Body of pancreas (tissue), 4 donors: ENCODE measurements at places on chromosomes 16 and 17.

DNA sequence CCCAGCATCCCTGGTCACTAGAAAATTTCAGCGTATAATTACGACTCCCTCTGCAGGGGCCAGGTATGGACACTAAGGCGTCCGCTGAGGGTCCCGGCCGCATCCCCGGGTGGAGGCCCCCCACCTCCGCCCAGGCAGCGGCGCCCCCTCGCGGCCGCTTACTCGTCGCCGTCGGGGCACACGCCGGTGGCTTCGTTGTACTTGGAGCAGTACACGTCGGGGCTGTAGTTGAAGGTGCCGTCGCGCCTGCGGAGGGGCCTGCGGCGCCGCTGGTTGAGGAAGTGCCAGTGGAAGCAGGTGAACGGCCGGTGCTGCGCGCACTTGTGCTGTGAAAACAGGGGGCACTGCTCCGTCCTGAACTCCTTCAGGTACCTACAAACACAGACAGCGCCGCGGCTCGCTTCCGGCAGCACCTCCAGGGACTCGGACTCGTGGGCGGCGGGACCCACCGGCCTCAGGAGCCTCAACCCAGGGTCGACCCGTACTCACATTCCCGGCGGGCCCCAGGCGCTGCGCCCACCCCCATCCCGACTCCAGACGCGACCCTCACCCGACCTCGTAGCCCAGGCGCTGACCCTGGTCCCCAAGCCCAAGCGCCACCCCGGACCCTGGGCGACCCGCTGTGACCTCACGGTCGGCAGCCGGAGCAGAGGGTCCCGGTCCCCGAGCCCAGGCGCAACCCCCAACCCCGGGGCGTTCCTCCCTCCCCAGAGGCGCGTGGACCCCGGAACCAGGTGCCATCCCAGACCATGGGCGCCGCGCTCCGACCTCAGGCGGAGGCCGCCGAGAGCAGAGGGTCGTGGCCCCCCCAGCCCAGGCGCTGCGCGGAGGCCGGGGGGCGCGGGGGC lies 596 bp downstream of the UNKL start:
- peak overlapping the region; percentile 80 for H3K27ac ChIP-seq
- H3K4me1 ChIP-seq = peaks cover 30% of the 10 kb centered on the region
- H3K4me3 ChIP-seq = peak overlapping the region; percentile 96
- H3K36me3 ChIP-seq = no peaks in the 10 kb centered on the region
- DNase-seq = peak; percentile 52

DNA sequence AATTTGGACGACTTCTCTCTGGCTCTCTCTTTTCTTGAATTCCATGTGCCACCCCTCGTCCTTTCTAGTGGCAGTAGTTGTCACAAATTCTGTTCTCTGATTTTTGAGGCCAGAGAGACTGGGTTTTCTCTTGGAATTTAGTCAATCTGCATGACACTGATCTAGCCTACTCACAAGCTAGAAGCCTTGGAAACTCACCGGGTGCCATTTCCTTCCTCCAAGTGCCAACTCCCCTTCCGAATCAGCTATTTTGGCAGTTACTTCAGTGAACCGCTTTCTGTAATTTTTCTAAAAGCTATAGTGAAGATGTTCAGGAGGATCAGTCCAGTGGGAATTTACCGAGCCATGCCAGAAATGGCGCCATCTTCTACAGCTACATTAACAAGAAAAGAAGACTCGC lies 228.9 kb downstream of the PMP22 start:
- H3K4me3 ChIP-seq = no peak overlapping the region
- DNase-seq = no peak
- H3K27ac ChIP-seq = no peak overlapping the region
- no peaks in the 10 kb centered on the region for H3K27me3 ChIP-seq
- no peaks in the 10 kb centered on the region for H3K4me1 ChIP-seq
- no peaks in the 10 kb centered on the region for H3K36me3 ChIP-seq

DNA sequence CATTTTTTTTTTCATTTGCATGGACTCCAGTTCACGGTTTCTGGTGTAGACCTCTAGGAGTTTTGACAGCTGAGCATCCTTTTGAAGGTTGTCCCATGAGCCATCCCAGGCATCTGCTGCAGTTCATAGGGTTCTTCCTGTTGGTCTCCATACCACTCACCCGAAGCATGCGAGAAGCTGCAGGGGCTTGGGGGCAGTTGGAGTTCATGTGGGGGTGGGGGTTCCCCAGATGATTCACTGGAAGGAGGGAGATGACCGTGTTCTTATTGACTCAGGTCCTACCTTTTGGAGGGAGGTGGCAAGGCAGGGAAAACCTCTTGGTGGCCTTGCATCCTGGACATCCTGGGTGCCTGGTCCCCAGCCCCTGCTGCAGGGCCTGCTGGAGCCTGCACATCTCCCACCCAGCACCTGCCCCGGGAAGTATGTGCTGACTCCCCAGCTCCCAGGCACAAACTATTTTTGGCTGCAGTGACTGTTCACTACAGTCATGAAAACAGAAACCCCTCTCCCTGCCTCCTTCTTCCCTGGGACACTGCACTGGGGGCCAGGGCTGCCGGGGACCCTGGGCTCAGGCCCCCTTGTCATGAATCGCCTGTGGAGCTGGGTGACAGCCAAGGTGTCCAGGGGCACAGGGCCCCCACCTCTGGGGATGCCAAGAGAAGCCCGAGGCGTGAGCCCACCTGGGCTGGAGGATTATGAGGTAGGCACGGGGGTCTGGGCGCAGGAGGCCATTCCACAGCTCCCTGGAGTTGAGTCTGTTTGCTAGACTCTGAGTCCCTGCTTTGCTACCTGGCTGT lies 64.9 kb upstream of the LGALS9 start:
- no peak for DNase-seq
- no peak overlapping the region for H3K4me3 ChIP-seq
- H3K36me3 ChIP-seq = no peaks in the 10 kb centered on the region
- H3K4me1 ChIP-seq = peaks cover 75% of the 10 kb centered on the region
- peak overlapping the region; percentile 63 for H3K27ac ChIP-seq

DNA sequence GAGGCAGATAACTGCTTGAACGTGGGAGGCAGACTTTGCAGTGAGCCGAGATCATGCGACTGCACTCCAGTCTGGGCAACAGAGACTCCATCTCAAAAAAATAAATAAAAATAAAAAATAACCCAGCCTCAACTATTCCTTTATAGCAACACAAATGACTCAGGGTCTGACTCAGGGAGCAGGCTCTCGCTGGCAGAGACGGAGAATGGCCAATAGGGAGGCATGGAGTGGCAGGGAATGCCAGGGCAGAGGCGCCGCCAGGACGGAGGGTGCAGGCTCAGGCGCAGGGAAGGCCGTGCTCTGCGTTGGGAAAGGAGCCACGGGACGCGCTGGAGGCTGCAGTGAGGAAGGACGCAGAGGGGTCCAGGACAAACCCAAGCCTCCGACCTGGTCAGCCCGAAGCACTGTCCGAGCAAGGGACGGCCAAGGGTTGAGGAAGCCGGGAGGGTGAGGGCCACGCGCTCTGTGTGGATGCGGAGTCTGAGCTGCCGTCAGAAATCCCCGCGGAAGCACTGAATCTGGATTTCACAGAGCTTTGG lies 40.3 kb downstream of the PKD1 start:
- no peak overlapping the region for H3K27ac ChIP-seq
- H3K4me3 ChIP-seq = no peak overlapping the region
- peaks cover 15% of the 10 kb centered on the region for H3K4me1 ChIP-seq
- H3K27me3 ChIP-seq = no peaks in the 10 kb centered on the region
- no peak for DNase-seq
- no peaks in the 10 kb centered on the region for H3K36me3 ChIP-seq

DNA sequence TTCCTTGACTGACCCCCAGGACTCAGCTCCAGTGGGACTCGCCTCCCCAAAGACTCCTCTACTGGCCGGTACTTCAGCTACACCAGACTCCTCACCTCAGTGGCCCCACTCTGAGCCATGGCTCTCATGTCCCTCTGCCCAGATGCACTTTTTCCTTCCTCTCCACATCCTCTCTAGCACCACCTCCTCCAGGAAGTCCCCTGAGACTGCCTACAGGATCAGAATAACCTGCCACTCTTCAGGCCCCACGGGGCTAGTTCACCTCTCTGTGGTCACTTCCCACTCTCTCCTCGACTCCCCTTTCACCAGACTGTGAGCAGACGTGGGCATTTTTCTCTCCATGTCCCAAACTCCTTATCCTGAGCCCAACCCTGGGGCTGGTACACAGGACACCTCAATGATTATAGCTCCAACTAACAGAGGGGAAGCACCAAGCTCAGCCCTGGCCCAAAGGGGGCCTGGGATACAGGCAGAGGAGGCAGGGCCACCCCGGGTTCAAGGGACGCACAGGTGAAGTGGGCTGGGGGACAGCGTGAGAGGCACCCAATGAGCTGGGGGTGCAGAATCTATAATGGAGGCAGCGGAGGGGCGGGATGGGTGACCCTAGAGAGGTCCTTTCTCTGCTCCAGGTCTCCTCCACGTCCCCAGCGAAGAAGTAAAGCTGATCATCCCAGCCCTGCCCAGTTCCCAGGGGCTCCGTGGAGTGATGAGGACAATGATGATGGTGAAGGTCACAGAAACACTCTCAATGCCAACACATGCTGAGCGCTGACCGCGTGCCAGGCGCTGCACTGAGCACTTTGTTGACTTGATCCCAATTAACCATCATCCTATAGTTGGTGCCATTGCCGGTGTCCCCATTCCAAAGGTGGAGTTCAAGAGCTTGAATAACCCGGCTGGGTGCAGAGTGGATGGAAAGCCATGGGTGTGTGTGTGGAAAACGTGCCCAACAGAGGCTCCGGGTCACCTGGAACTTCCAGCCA lies 3.9 kb downstream of the TRPV3 start:
- peaks cover 5% of the 10 kb centered on the region for H3K4me1 ChIP-seq
- H3K27me3 ChIP-seq = no peaks in the 10 kb centered on the region
- H3K27ac ChIP-seq = no peak overlapping the region
- no peak for DNase-seq
- no peak overlapping the region for H3K4me3 ChIP-seq

DNA sequence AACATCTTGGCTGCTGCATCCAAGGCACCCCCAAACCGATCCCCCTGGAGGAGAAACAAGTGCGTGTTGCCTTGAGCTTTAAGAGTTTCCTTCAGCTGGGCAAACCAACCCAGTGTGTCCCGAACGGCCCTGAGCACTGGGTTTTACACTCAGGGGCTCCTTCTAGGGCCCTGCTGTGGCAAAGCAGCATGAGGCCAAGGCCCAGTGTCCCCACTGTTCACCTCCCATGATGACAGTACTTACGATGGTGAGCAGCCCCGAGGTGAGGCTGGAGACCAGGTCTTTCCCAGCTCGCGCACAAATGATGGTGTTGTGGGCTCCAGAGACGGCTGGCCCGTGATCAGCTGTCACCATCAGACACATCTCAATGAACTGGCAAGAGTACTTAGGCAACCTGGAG lies 6.6 kb upstream of the KLHL11 start:
- H3K27ac ChIP-seq = no peak overlapping the region
- no peaks in the 10 kb centered on the region for H3K27me3 ChIP-seq
- DNase-seq = no peak
- peaks cover 27% of the 10 kb centered on the region for H3K36me3 ChIP-seq

GRCh38 chr17:62931101-62931500 lies 34.9 kb upstream of the TANC2 start:
- no peaks in the 10 kb centered on the region for H3K4me1 ChIP-seq
- H3K27ac ChIP-seq = no peak overlapping the region
- H3K4me3 ChIP-seq = no peak overlapping the region
- no peaks in the 10 kb centered on the region for H3K27me3 ChIP-seq
- DNase-seq = no peak

- H3K27me3 ChIP-seq = no peaks in the 10 kb centered on the region
- H3K4me1 ChIP-seq = peaks cover 31% of the 10 kb centered on the region
- no peak overlapping the region for H3K4me3 ChIP-seq
- peak; percentile 47 for DNase-seq
Measured at GRCh38 chr17:64024781-64025731, 4.6 kb upstream of the ICAM2 start.

- no peak overlapping the region for H3K4me3 ChIP-seq
- no peak overlapping the region for H3K27ac ChIP-seq
- H3K4me1 ChIP-seq = no peaks in the 10 kb centered on the region
- H3K36me3 ChIP-seq = no peaks in the 10 kb centered on the region
- no peak for DNase-seq
Measured at GRCh38 chr17:62307196-62307595, 73.2 kb upstream of the EFCAB3 start.

DNA sequence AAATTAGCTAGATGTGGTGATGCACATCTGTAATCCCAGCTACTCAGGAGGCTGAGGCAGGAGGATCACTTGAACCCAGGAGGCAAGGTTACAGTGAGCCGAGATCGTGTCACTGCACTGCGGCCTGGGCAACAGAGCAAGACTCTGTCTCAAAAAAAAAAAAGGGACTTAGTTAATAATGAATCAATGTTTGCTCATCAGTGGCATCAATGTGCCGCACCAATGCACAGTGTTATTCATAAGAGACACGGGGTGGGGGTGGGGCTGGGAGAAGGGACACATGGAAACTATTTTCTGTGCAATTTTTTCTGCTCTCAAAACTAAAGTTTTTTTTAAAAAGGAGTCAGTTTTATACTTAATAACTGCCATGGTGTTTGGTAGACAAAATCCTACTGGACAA lies 6.8 kb upstream of the ATP2C2 start:
- H3K27me3 ChIP-seq = no peaks in the 10 kb centered on the region
- H3K27ac ChIP-seq = no peak overlapping the region

- peak within 1 kb of the TSS; percentile 90 for H3K27ac ChIP-seq
- H3K4me3 ChIP-seq = peak within 1 kb of the TSS; percentile 59
- H3K36me3 ChIP-seq = no peaks in the 10 kb centered on the region
- DNase-seq = peak; percentile 81
- H3K4me1 ChIP-seq = peaks cover 42% of the 10 kb centered on the region
- no peaks in the 10 kb centered on the region for H3K27me3 ChIP-seq
Measured at GRCh38 chr17:37744961-37745800, at the start of gene HNF1B. Gene HNF1B (minus strand): TSS chr17:37745059. CDS start chr17:37744884, 175 bp downstream.

DNA sequence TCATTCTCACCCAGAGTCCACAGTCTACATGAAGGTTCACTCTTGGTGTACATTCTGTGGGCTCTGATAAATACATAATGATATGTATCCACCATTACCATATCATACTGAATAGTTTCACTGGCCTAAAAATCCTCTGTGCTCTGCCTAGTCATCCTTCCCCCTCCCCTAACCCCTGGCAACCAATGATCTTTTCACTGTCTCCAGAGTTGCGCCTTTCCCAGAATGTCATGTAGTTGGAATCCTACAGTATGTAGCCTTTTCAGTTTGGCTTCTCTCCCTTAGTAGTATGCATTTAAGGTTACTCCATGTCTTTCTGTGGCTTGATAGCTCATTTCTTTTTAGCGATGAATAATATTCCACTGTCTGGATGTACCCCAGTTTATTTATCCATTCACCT lies 101.3 kb downstream of the NOG start:
- no peaks in the 10 kb centered on the region for H3K36me3 ChIP-seq
- H3K27ac ChIP-seq = no peak overlapping the region
- peaks cover 12% of the 10 kb centered on the region for H3K4me1 ChIP-seq

GRCh38 chr17:16255481-16255921 lies 38.5 kb downstream of the PIGL start:
- peak overlapping the region; percentile 76 for H3K27ac ChIP-seq
- no peak overlapping the region for H3K4me3 ChIP-seq
- no peaks in the 10 kb centered on the region for H3K36me3 ChIP-seq
- peak; percentile 88 for DNase-seq

GRCh38 chr17:72657467-72658317 lies 434.8 kb downstream of the SLC39A11 start:
- peaks cover 9% of the 10 kb centered on the region for H3K4me1 ChIP-seq
- no peak overlapping the region for H3K4me3 ChIP-seq
- H3K36me3 ChIP-seq = no peaks in the 10 kb centered on the region
- no peak overlapping the region for H3K27ac ChIP-seq
- H3K27me3 ChIP-seq = no peaks in the 10 kb centered on the region

GRCh38 chr17:31494259-31495021 lies 103.0 kb downstream of the RAB11FIP4 start:
- no peaks in the 10 kb centered on the region for H3K36me3 ChIP-seq
- DNase-seq = no peak
- no peaks in the 10 kb centered on the region for H3K27me3 ChIP-seq
- H3K27ac ChIP-seq = peak overlapping the region; percentile 89
- peaks cover 100% of the 10 kb centered on the region for H3K4me1 ChIP-seq
- no peak overlapping the region for H3K4me3 ChIP-seq
